Fibroblast of mammary gland (primary cell): ENCODE measurements at places on chromosomes 12 and 14.

DNA sequence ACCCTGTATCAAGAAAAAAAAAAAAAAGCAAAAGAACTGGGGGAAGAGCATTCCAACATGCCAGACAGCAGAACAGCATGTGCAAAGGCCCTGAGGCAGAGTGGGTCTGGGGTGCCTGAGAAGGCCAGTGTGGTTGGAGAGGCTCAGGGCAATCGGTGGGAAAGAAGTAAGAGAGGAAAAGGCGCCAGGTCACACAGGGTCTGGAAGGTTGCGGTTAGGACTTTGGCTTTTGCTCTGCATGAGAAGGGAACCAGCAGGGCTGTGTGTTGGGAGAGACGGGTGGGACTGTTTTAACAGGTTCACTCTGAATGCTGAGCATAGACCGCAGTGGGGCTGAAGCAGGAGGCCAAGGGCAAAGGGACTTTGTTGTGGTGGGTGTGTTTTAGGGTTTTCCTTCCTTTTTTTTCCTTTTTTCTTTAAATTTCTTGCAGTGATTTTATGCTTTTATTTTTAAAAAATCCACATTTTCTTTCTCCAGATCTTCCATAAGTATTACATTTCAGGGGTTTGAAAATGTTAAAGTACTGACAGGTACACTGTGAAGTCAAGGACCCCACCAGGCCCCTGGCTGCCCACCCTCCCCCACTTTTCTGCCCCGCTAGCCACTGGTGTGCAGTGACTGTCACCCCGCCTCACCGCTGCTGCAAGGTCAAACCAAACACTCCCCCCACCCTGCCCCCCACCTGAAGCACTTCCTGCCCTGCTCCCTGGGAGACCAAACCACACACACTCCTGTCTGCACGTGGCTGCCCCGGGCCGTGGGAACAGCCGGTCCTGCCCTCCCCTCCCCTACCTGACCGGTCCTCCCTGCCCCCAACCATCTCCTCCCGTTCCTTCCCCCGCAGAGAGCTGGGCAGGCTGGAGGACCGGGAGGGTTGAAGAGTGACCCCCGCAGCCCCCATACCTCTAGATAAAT, 30.0 kb downstream of the DTX1 start:
- no peak for DNase-seq

DNA sequence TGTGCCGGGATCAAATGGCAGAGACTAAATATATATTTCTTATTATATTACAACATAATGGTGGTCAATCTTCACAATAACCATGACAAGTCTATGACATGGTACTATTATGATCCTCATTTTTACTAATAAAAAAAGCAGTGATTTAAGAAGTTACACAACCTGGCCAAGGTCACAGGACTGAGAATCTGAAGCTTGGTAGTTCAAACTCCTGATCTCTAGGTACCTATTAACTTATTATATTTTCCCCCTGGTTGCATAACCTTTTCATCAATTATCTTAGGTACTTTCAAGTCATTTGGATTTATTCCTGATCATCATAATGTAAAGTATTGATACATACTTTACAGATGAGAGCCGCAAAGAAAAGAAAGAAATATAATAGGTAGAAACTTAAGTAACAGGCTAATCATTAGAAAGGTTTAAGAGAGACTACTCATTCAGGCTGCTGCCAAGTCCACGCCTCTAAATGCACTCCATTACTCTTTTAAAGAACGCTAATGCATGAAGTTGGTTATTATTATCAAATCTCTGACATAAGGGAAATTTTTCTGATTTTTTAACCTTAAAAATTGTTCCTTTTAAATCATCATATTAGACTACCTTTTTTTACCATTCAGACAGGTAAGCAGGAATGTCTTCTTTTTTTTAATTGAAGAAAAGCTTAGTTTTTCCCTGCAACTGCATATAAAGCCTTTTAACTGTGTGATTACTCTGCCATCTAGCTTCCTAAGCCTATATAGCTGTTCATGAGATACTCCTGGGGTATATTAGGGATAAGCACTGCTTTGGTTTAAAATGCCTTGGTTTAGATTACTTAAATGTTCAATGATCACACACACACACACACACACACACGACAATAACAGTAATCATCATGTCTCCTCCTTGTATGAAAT, 35.6 kb downstream of the RPS29 start:
- peak; percentile 36 for DNase-seq

DNA sequence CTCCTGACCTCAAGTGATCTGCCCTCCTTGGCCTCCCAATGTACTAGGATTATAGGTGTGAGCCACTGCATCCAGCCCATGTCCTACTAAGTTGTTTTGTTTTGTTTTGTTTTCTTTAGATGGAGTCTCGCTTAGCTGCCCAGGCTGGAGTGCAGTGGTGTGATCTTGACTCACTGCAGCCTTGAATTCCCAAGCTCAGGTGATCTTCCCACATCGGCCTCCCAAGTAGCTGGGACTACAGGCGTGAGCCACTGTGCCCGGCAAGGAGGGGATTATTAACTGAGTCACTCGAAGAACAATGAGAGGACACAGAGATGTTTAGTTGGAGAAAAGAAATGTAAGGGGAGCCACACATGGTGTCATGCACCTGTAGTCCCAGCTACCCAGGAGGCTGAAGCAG, 18.0 kb upstream of the ERBB3 start:
- DNase-seq: no peak

DNA sequence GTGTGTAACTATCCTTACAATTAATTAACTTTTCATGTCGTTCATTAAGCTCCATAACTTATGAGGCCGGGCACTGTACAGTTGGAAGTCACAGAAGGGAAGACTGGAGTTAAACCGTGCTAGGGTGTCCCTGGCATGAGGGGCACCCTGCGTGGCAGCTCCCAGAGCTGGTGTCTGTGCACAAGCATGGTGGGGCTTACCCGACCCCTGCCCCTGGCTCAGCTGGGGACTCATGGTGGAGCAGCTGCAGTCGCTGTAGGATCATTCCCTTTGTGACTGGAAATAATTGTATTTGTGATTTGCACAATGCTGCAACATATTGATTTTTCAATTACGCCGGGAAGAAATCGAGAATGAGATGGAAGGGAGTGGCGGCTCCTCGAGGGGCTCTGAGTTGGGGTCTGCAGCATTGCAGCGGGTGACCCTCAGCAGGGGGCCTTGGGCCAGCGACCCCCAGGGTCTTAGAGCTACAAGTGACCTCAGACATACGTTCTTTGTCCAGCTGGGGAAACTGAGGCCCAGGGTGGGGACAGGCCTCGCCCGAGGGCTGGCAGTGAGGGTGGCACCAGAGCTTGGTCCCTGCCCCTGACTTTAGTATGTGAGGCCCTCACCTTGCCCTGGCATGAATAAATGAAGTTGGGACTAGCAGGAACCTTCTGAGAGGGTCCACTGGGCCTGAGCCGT, 125.4 kb downstream of the KIF26A start:
- no peak for DNase-seq

GRCh38 chr14:100733152-100733850, 6.6 kb downstream of the DLK1 start:
- no peak for DNase-seq

DNA sequence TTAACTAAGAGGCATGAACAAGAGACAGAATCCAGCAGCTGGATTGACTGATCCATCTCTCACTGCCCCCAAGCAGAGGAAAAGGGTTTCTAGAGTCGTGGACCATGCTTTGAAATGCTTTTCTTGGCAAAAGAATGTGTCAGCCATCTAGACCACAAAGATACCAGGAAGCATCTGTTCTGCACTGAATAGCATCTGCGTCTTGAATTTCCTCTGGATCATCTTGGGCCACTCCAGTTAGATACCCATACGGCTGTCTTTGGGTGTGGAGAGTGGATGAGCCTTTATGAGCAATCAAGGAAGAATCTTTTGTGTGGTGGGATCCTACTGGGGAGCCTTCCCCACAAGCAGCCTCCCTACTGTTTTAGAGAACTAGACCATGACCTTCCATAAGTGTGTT, 16.0 kb upstream of the RFX4 start:
- no peak for DNase-seq

- DNase-seq: no peak
Measured at GRCh38 chr12:12209675-12210074, 57.2 kb downstream of the LRP6 start.

GRCh38 chr14:83291714-83292113, 1758.1 kb upstream of the SEL1L start:
- DNase-seq: peak; percentile 3
